ENCODE measurements at places on chromosomes 12 and 14. TPM values are rescaled to one million over a fixed set of nuclear protein-coding genes. Genes with fewer than 3 reads are reported as not detected.

DNA sequence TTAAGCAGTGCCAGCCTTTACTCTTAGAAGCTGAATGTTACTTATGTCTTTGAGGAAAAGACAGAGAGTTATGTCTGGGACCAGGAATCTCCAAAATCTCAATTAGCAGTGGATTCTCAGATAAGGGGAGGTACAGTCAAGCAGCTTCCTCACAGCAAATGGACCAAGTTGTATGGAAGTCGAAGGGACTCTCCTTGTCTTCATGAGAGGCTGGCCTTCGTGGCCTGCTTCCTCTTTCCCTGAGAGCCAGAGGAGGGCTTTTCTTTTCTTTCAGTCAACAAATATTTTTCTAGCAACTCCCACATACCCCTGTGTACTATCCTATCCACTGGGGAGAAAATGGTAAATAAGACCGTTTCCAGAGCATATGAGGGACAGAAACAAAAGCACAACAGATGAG lies 6.6 kb upstream of the WNT5B start:
- H3K27ac ChIP-seq: no peak overlapping the region
- no peaks in the 10 kb centered on the region for H3K4me1 ChIP-seq
- no peak for DNase-seq
- H3K36me3 ChIP-seq: no peaks in the 10 kb centered on the region
- no peak overlapping the region for H3K4me3 ChIP-seq

The TM9SF1 gene
- 37.7 TPM for total RNA-seq

DNA sequence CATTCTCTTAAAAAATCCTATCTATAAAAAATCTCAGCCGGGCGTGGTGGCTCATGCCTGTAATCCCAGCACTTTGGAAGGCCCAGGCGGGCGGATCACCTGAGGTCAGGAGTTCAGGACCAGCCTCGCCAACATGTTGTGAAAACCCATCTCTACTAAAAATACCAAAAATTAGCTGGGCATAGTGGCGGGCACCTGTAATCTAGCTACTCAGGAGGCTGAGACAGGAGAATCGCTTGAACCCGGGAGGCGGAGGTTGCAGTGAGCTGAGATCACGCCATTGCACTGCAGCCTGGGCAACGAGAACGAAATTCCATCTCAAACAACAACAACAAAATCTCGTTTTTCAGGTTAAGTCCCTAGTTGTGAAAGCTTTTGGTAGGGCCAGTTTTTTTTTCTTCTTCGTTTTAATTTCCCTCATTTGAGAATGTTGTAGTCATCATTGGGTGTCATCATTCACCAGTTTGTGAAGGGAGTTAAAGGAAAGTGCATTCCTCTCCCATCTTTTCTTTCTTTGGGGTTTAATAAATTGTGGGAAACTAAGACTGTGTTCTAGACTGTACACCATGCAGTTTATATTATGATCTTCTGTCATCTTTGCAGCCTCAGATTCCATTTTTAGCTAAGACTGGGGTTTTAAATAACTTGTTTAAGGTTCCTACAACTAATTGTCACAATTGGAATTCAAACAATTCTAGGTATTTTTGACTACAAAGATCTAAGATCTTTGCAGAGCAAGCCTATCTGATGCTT lies 23.9 kb downstream of the MDM2 start:
- H3K27ac ChIP-seq: no peak overlapping the region
- peaks cover 79% of the 10 kb centered on the region for H3K36me3 ChIP-seq
- H3K27me3 ChIP-seq: no peaks in the 10 kb centered on the region
- DNase-seq: no peak
- H3K4me1 ChIP-seq: no peaks in the 10 kb centered on the region
- H3K4me3 ChIP-seq: no peak overlapping the region

- H3K4me3 ChIP-seq: no peak overlapping the region
- H3K27ac ChIP-seq: no peak overlapping the region
- H3K27me3 ChIP-seq: peaks cover 5% of the 10 kb centered on the region
- no peak for DNase-seq
- no peaks in the 10 kb centered on the region for H3K4me1 ChIP-seq
- H3K36me3 ChIP-seq: no peaks in the 10 kb centered on the region
Measured at GRCh38 chr12:131621701-131622421, 89.0 kb upstream of the SFSWAP start.

- DNase-seq: no peak
- H3K36me3 ChIP-seq: no peaks in the 10 kb centered on the region
- no peak overlapping the region for H3K4me3 ChIP-seq
- no peak overlapping the region for H3K27ac ChIP-seq
- no peaks in the 10 kb centered on the region for H3K27me3 ChIP-seq
- H3K4me1 ChIP-seq: no peaks in the 10 kb centered on the region
Measured at GRCh38 chr12:71548893-71549292, 109.3 kb downstream of the LGR5 start.

DNA sequence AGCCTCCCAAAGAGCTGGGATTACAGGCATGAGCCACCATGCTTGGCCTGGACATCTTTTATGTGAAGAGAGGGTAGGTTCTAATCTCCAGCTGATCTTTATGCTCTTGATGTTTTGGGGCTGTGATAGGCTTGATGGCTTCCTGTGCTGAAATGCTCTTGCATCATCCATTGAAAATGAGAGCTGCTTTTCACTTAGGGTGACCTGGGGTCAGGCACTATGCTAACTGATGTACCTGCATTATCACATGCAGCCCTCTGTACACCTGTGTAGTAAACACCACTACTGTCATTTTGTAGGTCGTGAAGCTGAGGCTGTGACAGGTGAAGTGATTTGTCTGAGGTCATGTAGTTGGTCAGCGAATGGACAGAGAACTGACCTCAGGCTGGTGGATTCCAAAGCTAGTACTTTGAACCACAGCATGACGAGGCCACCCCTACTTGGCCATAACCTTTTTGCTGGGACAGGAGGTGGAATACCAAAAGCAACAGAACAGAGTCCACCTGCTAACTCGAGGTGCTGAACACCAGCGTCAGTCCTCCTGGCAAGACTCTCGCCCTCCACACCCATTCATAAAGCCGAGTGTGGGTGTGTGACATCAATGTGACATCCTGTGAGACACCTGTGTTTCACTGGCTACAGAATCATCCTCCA lies 69.1 kb downstream of the C12orf75 start:
- no peak overlapping the region for H3K4me3 ChIP-seq
- no peak overlapping the region for H3K27ac ChIP-seq
- no peaks in the 10 kb centered on the region for H3K27me3 ChIP-seq

GRCh38 chr14:101589486-101590015 lies 28.3 kb downstream of the DIO3 start:
- H3K4me1 ChIP-seq: no peaks in the 10 kb centered on the region
- no peak for DNase-seq
- no peak overlapping the region for H3K4me3 ChIP-seq
- H3K36me3 ChIP-seq: no peaks in the 10 kb centered on the region

The NACA gene
- total RNA-seq: 334 TPM

GRCh38 chr12:12466157-12466556 lies 96.5 kb downstream of the DUSP16 start:
- H3K36me3 ChIP-seq: no peaks in the 10 kb centered on the region
- H3K4me1 ChIP-seq: no peaks in the 10 kb centered on the region
- no peaks in the 10 kb centered on the region for H3K27me3 ChIP-seq
- no peak overlapping the region for H3K27ac ChIP-seq
- H3K4me3 ChIP-seq: no peak overlapping the region
- no peak for DNase-seq

The AP1G2 gene
- total RNA-seq: 57.4 TPM

GRCh38 chr12:105278043-105278697 lies 42.2 kb upstream of the APPL2 start:
- H3K4me3 ChIP-seq: no peak overlapping the region
- peaks cover 11% of the 10 kb centered on the region for H3K4me1 ChIP-seq
- no peaks in the 10 kb centered on the region for H3K36me3 ChIP-seq
- DNase-seq: no peak
- H3K27ac ChIP-seq: no peak overlapping the region

The SERPINA10 gene
- total RNA-seq: 0.39 TPM

DNA sequence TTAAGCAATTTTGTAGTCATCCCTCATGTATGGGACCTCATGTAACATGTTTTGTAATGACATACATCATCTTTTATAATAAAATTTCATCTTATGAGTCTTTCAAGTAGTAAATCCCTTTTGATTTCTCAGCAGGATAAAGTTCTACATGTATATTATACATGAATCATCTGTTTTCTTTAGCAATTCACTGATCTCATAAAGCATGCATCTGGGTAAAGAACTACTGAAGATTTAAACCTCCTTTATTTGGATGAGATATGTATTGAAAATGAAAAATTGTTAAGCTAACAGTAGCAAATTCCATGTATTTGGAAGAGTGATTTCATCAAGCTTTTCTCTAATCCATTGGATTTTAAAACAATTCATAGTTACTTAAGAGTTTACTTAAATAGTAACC lies 126.9 kb downstream of the KITLG start:
- H3K36me3 ChIP-seq: no peaks in the 10 kb centered on the region
- H3K4me3 ChIP-seq: no peak overlapping the region
- no peak overlapping the region for H3K27ac ChIP-seq
- no peaks in the 10 kb centered on the region for H3K4me1 ChIP-seq

- H3K4me1 ChIP-seq: no peaks in the 10 kb centered on the region
- no peak for DNase-seq
- no peaks in the 10 kb centered on the region for H3K27me3 ChIP-seq
- H3K27ac ChIP-seq: no peak overlapping the region
Measured at GRCh38 chr14:55265197-55265596, 6.0 kb upstream of the FBXO34 start.

The C14orf119 gene
- total RNA-seq: 15.8 TPM

- no peak overlapping the region for H3K27ac ChIP-seq
- DNase-seq: no peak
- H3K27me3 ChIP-seq: no peaks in the 10 kb centered on the region
- H3K4me3 ChIP-seq: no peak overlapping the region
- no peaks in the 10 kb centered on the region for H3K36me3 ChIP-seq
- H3K4me1 ChIP-seq: no peaks in the 10 kb centered on the region
Measured at GRCh38 chr14:26281280-26281998, 316.4 kb downstream of the NOVA1 start.

The HOTAIR gene
- not detected for total RNA-seq

DNA sequence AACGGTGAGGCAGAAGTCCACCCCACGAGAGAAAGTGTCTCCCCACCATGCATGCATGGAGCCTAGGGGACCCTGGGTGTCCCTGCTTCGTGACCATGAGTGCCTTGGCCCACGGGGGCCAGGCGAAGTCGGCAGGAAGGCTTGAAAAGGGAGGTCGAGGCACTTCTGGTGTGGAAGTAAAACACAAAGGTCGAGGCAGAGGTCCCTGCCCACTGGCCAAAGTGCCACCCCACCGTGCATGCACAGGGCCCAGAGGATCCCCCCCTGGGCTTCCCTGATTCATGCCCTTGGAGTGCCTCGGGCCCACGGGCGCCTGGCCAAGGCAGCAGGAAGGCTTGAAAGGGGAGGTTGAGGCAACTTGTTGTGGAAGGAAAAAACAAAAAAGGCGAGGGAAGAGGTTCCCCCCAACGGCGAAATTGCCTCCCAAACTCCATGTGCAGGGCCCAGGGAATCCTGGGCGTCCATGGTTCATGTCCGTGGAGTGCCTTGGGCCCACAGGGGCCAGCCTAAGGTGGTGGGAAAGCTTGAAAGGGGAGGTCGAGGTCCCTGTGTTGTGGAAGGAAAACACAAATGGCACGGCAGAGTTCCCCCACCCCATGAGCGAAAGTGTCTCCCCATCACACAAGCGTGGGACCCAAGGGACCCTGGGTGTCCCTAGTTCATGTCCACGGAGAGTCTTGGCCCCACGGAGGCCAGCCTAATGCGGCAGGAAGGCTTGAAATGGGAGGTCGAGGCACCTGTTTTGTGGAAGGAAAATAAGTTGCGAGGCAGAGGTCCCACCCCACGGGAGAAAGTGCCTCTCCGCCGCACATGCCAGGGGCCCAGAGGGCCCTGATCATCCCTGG lies 372.1 kb downstream of the ALG10 start:
- peak; percentile 8 for DNase-seq
- no peaks in the 10 kb centered on the region for H3K36me3 ChIP-seq
- H3K4me1 ChIP-seq: no peaks in the 10 kb centered on the region

DNA sequence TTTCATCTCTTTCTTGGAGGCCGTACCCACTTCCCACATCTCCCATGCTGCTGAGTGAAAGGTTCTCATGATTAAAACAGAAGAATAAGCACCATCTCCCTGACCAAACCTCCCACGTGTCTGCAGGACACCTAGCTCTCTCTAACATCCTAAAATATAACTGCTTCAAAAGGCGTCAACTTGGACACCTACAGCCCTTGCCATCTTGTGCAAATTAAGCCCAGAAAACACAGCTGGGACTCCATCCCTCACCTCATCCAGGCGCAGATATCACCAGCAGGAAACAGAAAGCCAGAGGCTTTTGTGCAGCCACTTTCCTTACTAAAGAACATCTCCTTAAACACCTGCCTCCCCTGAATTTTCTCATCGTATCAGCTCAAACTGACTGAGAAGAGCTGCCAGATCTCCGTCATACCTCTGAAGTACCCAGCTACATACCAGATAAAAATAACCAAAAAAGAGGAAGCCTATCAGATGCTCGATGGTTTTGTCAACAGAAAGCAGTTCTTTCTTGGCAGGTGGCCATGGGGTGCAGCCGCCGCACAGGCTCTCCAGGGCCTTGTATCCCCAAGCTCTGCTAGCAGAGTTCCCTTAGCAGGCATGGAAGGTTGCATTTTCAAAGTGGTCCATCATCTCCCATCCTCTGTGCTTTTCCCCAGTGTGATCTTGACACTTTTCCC lies 28.8 kb downstream of the MAP3K9 start:
- no peak overlapping the region for H3K27ac ChIP-seq
- no peaks in the 10 kb centered on the region for H3K27me3 ChIP-seq
- no peaks in the 10 kb centered on the region for H3K4me1 ChIP-seq
- no peak for DNase-seq

DNA sequence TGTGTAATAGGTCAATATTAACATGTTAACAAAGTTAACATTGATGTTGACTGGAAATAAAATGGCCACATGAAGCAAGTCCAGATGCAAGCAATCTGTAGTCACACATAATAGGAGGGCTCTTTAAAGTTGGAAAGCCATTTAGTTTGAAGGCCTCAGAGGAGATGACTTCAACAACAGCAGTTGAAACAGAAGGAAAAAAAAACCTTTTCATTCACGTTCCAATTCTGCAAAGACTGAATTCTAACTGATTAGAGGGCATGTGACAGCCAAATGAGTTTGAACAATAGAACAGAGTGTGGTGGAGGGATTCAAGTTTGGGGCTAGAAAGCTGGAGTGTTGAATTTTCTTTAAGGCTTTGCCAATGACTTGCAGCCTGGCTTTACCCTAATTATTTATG lies 41.5 kb upstream of the DAAM1 start:
- H3K4me3 ChIP-seq: no peak overlapping the region
- no peak for DNase-seq
- no peaks in the 10 kb centered on the region for H3K4me1 ChIP-seq
- H3K36me3 ChIP-seq: no peaks in the 10 kb centered on the region
- H3K27me3 ChIP-seq: no peaks in the 10 kb centered on the region
- H3K27ac ChIP-seq: no peak overlapping the region

GRCh38 chr12:27970401-27971120 lies 2.0 kb downstream of the PTHLH start:
- H3K36me3 ChIP-seq: no peaks in the 10 kb centered on the region
- H3K27ac ChIP-seq: no peak overlapping the region
- peak overlapping the region; percentile 28 for H3K4me3 ChIP-seq
- peaks cover 9% of the 10 kb centered on the region for H3K4me1 ChIP-seq
- no peaks in the 10 kb centered on the region for H3K27me3 ChIP-seq
- peak; percentile 28 for DNase-seq
